ENCODE measurements at places on chromosomes 13 and 19.

DNA sequence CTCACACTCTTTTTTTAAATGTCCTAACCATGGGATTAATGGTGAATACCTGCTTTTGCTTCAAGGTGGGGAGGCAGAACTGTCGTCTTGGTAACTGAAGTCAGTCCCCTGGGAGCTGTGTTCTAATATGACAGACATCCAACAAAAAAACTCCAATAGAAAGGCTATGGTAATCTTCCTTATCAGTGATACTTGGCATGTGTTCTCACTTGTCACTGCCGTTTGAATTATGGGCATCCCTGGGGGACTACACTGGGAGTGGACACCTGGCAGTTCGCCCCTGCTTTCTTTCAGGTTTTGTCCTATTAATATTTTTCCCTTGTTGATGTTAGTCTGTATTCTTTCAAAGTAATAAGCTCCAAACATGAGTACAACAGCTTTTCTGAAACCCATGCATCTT lies 252.6 kb downstream of the SLITRK5 start:
- no peak for DNase-seq

DNA sequence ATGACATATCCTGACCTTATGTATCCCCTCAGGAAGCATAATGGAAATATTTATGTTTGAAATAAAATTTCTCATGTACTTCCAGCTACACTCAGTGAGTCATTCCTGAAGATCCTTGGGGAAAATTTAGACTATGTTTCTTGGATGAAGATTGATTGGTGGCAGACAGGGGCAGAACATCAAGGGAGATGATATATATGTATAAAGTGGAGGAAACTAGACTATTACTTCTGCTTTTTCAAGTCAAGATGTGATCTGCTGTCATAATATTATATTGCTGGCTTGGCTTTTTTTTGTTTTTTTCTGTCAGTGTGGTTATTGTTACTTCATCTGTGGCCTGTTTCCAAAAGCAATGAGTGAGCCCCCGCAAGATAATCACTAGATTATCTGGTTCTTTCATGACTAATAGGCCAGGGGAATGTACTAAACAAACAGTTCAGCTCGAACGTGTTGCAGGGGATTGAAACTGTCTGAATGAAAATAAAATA lies 87.2 kb upstream of the TNFSF11 start:
- DNase-seq, result no peak

- no peak for DNase-seq
These were observed 123.9 kb downstream of the URI1 start for GRCh38 chr19:30065680-30066606.

DNA sequence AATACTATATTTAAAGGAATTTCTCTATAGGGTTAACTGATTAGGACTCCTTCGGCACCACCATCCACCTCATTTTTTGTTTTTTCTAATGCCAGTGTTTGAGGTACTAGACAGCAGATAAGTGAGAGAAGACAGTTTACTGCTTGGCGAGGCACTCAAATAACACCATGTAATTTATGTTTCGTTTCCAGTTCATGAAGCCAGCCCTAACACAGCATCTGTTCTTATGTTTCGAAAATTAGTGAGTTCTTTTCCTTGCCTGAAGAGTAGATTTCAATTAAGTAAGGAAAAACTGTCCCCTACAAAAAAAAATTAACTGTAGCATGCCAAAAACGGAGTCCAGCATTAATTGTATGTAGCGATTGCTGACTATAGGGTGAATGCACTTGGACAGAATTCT lies 409.1 kb downstream of the TBC1D4 start:
- no peak for DNase-seq

- no peak for DNase-seq
These were observed 540.6 kb upstream of the HTR2A start for GRCh38 chr13:47437406-47437805.

DNA sequence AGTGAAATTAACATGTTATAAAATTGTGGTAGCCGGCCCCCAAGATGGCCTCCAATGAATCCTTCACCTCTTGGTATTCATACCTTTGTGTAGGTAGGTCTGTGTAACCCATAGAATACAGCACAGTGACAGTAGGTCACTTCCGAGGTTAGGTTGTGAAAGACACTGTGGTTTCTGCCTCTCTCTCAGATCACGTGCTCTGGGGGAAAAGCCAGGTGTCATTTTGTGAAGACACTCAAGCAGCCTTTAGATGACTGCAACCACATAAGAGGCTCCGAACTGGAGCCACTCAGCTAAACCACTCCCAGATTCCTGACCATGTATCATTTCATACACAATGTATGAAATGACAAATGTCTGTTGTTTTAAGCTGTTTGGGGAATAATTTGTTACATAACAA lies 9.8 kb upstream of the USPL1 start:
- peak; percentile 10 for DNase-seq

GRCh38 chr19:17866964-17867486 lies 4.7 kb upstream of the SLC5A5 start:
- no peak for DNase-seq

DNA sequence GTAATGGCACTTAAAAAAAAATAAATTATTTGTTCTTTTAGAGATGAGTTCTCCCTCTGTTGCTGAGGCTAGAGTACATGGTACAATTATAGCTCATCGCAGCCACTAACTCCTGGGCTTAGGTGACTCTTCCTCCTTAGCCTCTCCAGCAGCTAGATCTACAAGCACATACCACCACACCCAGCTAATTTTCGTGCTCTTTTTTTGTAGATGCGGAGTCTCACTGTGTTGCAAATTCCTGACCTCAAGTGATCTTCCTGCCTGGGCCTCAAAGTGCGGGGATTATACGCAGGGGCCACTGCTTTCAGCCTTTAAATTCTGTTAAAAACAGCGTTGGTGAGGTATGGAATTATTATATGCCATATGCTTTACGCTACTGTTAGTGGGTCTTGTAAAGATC lies 2034.0 kb downstream of the OLFM4 start:
- no peak for DNase-seq

DNA sequence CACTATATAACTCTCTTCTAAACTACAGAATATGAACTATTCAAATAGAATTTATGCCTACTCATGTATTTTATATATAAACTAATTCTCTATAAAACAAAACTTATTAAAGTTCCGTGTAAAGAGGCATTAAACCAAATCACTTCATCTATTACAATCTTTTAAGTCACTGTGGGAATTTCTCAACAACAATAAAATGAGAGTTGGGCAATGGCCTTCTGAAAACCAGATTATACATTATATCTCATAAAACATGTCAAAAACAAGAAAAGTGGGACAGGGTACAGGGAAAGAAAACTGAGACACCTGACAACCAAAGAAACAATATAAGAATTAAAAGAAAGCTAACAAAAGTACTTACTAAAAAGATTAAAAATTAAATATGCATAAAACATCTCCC lies 145.2 kb downstream of the DIAPH3 start:
- DNase-seq, result no peak

DNA sequence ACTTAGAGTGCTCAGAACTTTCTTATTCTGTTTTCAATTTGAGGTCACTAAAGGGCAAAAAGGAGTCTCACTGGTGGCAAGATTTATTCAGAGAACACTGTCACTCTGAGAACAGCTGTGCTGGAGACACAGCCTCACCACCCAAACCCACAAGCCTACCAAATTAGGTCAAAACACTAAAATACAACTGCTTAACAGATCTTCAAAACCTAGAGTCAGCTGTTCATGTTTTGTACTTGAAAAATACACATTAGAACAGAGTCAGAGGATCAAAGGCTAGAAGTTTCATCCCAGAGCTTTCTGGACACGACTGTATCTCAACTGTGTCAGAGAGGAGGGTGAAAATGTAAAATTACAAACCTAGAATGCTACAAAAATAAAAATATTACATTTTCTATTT lies 89.3 kb downstream of the MIPEP start:
- no peak for DNase-seq

- no peak for DNase-seq
These were observed 175.0 kb downstream of the PTPRS start for GRCh38 chr19:5165697-5166019.

GRCh38 chr19:18975011-18975410 lies 34.0 kb upstream of the HOMER3 start:
- DNase-seq, result no peak

DNA sequence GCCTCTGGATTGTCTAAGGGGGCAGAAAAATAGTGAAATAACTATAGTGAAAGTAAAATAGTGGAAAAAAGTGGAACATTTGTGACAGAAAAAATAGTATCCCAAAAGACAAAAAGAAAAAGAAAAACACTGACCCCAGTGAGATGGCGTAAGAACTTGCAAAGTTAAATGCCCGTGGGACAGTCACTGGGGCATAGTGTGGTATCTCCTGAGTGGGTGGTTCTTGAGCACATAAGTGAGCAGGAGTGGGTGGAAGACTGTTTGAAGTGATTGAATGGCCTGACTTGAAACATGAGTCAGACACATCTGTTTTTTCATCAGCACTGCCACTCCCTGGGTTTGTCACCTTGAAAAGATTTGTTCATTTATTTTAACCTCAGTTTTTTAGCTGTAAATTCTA lies 2.5 kb downstream of the ZNF430 start:
- DNase-seq, result no peak

DNA sequence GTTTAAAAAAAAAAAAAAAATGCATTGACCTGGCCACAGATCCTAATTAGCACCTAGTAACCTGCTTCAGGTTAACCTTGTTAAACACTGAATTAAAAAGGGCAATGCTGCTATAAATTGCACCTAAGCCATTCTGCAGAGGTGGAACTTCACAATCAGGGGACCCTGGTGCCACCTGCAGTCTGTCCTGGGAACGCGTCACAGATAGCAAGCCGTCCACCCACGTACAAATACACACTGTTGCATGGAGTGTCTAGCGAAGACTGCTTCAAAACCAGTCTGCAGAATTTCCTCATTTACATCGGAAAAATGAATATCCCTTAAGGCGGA lies 169.3 kb downstream of the COL4A1 start:
- DNase-seq, result no peak

- no peak for DNase-seq
These were observed 375.4 kb downstream of the KCNRG start for GRCh38 chr13:50390503-50391248.

DNA sequence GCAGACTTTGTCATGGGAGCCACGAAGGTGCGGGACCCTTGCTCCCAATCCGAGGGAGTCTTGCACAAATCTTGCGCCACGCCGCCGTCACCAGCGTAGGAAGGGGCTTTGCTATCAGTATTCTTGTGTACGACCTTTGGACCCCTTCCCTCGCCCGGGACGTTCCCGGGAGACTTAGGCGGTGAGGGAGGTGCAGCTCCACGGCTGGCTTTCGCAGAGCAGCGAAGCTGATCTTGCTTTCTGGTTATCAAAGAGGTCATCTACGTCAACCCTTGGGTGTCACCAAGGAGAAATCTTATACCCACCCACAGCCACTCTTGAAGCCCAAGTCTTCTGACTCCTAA lies 583 bp downstream of the TECR start:
- DNase-seq, result no peak

GRCh38 chr19:58476498-58477015 lies 405 bp downstream of the ZNF446 start:
- DNase-seq, result no peak

DNA sequence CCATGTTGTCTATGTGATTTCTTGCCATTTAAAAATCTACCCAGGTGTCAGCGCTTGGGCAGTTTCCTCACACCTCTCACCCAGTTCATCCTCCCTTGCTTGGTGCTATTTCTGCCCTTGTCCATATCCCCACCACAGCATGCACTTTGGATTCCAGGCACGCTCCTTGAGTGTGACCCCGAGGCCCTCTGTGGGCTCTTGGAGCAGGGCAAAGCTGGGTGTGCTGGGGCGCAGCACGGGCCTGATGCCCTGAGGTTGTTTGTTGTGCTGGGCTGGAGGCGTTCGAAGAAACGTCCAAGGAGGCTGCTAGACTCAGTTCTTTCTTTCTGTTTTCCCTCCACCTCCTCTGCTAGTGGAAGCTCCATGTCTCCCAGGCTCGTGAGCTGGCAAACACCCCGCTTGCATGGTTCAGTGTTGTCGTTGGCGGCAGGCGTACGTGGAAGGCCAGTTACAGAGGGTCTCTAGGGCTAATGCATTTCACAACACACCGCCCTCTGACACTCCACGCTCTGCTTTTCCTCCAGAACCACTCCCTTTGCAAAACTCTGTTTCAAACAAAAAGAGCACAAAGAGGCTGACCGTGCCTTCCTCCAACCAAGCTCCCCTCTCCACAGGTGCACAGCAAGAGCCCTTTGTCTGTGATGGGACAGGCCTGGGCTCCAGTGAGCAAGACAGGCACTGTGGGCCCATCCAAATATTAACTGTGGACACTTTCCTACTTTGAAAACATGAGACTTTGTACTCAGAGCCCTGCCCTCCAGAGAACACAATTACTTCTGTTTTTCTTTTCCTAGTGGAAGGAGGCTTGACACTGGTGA lies 117.7 kb upstream of the GJB6 start:
- DNase-seq, result no peak

GRCh38 chr13:39313721-39314120 lies 275.5 kb downstream of the NHLRC3 start:
- DNase-seq, result no peak

All from stimulated activated CD4-positive, alpha-beta T cell treated with anti-CD3 and anti-CD28 coated beads, Interleukin-1b, Interleukin-23, amount 100 ng/mL, for 24 hours (primary cell).